Stimulated activated CD4-positive, alpha-beta T cell treated with anti-CD3 and anti-CD28 coated beads, Interleukin-4, amount 100 ng/mL, for 48 hours (primary cell): ENCODE measurements at places on chromosomes 7 and 10.

- DNase-seq = no peak
Measured at GRCh38 chr10:24722676-24723385, 856 bp downstream of the ARHGAP21 start.

- no peak for DNase-seq
Measured at GRCh38 chr10:119166118-119166500, 595 bp upstream of the SFXN4 start.

DNA sequence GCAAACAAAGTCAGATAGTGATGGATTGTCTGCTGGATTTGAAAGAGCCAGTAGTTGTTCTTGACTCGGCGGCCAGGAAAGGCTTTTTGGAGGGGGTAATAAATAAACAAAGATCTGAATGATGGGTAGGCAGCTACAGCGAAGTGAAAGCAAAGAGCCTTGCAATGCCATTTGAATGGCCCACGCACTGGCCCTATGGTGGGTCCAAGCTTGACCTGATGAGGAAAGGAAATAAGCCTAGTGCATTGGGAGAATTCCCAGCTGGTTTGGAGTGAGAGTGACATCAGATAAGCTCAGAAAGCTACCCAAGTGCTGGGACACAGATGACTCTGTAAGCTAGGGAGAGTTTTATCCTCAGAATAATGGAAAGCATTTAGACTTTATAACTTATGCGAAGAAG lies 365.2 kb downstream of the PLXDC2 start:
- no peak for DNase-seq

DNA sequence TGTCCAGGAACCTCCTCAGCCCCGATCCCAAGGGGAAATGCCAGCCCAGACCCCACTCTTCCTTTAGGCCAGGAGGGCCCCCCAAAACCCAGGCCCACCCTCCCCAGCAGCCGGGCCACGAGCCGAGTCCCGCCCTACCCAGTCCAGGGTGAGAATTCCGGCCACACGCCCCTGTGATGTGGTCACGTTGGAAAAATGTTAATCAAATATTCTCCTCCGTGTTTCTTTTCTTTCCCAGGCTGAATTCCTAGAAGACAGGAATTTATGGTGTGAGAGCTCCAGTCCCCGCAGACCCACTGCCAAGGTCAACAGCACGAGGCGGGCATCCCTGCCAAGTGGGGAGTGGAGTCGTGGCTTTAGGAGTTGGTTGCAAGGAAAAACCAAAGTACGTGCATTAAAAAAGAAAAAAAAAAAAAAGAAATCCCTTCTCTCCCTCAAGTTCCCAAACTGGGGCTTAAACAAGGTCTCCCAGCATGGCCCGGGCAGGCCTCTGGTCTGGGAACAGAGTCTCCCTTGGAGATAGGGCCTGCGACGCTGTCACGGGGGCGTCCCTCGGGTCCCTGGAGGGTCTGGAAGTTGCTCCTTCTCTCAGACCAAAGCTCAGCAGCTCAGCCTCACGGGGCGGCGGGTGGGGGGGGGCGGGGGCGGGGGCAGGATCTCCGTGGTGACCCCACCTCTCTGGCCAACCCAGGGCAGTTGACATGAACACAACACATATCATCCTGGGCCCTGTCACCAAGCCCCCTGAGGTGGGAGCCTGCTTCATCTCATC lies 28.1 kb upstream of the ELN start:
- no peak for DNase-seq

- no peak for DNase-seq
Measured at GRCh38 chr10:102616066-102616770, 28.1 kb upstream of the TRIM8 start.

- no peak for DNase-seq
Measured at GRCh38 chr7:48245751-48246472, 74.7 kb downstream of the ABCA13 start.

GRCh38 chr7:108575156-108575555 lies 5.5 kb downstream of the DNAJB9 start:
- DNase-seq = no peak

GRCh38 chr10:31978156-31978483 lies 49.5 kb upstream of the ARHGAP12 start:
- DNase-seq = no peak

DNA sequence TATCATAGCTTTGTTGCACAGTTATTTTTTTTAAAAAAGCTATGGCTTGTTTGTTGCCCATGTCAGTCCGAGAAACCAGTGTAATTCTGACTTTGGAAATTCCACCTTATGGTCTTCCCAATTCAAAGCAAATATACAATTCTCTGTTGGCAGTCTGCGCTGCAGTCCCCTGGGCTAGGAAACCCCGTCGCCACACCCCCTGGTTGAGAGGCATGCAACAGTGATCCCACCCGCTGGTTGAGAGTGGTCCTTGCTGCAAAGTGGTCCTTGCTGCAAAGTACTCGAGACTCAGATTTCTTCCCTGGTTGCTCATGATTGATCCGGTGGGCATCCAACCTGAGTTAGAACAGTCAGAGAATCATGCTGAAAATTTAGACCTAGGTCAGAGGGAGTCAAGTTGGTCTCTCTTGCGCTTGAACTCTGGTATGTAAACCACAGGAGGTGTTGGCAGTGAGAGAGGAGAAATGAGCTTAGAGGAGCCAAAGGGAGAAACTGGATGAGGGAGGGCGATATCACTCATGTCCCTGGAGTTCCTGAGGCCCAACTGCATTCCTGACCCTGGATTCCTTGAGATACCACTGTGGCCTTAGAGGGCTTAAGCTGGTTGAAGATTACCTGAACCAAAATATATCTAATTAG lies 45.0 kb upstream of the STK17A start:
- no peak for DNase-seq

DNA sequence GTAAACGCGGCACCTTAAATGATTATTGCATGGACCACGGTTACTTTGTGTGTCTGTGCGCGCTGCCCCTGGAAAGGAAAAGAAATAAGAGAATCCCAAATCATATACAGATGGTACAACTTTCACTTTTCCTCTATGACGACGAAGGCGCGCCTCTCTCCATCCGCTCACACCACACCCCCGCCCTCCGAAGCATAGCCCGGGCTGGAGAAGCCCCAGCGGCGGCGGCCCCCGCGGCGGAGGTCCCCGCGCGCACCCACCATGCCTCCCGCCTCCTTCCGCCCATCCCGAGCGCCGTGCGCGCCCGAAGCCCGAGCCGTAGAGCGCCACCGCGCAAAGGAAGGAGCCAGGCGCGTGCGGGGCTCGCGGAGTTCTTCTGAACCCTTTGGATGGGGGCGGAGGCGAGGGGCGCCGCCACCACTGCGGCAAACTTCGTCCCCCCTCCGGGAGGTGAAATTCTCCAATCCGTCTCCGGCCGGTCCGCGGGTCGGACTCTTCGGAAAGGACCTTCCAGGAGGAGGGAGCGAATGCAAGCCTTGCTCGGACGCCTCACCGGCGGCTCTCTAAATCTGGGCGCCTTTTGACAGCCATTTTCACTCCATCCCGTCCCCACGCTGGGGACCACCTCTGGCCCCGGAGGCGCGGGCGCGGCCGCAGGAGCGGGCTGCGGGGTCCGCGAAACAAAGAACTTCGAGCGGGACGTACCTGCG lies 588 bp downstream of the GLI3 start:
- no peak for DNase-seq

DNA sequence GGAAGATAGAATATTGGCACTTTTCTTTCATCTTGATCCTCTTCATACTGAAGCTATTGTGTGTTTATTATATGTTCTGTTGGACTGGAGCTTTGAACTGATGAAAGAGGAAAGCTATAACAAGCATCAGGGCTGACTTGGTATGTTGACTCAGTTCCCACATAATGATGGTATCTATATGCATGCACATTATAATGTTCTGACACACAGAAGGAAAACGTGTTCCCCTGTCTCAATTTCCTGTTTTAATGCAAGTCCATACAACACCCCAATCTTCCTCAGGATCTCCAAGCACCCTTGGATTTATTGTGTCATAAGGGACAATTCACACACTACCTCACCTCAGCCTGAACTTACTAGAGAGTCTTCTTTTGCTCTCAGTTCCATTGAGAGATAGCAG lies 8.3 kb upstream of the WASL start:
- DNase-seq = no peak

DNA sequence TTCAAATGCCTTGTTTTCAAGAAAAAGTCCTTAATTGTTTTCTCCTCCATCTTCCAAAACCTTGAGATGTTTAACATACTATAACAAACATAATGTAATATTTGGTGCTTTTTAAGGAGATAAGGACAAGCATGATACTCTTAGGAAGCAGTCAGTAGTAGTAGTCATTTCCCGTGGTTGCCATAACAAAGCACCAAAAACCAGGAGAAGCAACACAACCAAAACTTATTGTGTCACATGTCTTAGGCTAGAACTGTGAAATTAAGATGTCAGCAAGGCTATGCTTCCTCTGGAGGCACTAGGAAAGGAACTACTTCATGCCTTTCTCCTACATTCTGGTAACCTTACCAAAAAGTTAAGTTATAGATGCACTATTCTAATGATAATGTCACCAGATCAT lies 106.8 kb downstream of the MBL2 start:
- DNase-seq = no peak

DNA sequence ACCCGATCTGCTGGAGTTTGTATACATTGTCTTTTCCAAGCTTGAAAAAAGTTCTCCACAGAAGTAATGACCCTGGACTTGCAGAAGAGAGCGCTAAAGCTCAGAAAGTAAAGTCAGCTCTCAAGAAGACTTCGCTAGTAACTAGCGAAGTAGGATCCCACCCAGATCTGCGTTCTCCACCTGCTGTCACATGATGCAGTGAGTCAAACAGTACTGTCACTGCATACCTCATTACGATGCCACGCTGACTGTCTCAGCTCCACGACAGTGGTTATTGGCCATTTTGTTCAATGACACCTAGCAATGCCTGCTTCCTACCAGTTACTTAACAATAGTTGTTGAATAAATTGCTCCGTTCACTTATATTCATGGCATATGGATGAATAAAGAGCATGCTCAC lies 29.7 kb upstream of the SEC61G start:
- peak; percentile 2 for DNase-seq

DNA sequence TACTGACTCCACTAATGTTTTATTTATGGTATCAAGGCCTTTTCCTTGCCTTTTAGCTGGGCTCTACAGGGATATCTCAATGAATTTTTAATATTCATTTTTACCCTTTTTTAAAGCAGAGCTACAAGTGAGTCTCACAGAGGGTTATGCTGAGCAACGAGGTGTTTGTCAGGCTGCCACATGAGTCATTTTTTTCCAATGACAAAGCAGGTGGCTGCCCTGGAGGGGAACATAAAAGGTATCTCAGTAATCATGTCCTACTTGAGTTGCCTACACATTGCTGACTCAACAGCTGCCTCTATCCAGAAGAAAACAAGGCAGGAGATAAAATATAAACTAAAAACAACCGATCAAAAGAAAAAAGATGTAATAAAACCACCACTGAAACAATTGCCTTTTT lies 1004.9 kb upstream of the POT1 start:
- DNase-seq = no peak

GRCh38 chr7:18511351-18512140 lies 16.0 kb downstream of the HDAC9 start:
- DNase-seq = no peak

GRCh38 chr10:109275960-109276359 lies 647.4 kb downstream of the XPNPEP1 start:
- DNase-seq = no peak

GRCh38 chr7:37096341-37096740 lies 352.3 kb downstream of the ELMO1 start:
- DNase-seq = no peak

DNA sequence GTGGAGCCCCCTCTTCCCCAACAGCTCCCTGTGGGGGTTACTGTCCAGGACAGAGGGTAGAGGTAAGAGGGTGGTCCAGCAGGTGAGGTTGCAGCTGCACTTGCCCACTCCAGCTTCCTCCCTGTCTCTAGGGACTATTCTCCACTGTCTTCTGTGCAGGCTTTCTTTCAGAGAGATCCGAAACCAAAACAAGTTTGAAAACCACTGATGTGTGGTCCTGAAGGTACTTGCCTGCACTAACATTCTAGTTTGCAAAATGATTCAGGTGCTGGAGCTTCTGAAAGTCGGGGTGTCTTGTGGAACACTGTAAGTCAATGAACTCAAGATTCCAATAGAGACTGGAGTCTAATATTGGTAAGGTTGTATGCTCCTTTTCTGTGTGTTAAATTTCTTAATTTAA lies 63.1 kb downstream of the BLNK start:
- no peak for DNase-seq

- no peak for DNase-seq
Measured at GRCh38 chr7:158798741-158799140, 30.6 kb downstream of the ESYT2 start.

DNA sequence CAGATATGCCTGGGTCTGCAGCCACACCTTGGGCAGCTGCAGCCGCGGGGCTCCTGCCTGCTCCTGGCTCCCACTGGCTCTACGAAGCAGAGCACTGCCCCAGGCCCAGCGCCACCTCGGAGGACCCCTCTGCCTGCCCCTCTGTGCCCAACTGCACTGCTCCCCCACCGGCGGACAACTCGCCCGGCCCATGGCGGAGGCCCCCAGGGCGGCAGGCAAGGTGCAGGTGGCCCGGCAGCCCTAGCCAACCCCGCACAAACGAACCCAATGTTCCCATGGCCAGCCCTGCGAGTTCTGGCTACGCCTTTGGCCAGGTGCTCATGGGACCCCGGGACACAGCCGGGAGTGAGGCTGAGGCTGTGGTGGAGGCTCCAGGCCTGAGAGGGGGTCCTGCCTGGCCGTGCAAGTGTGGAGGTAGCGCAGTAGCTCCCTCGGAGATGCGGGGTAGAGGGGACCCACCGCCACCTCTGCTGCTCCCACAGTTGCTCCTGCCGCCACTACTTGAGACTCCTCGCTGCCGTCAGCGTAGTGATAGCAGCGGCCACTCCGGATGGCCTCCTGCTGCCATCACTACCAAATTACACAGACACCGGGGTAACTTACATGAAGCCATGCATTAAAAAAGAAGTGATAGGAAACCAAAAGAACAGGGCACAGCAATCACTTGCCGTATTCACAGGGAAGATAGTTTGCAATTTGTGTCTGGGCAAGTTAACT lies 97.3 kb upstream of the SP4 start:
- no peak for DNase-seq

DNA sequence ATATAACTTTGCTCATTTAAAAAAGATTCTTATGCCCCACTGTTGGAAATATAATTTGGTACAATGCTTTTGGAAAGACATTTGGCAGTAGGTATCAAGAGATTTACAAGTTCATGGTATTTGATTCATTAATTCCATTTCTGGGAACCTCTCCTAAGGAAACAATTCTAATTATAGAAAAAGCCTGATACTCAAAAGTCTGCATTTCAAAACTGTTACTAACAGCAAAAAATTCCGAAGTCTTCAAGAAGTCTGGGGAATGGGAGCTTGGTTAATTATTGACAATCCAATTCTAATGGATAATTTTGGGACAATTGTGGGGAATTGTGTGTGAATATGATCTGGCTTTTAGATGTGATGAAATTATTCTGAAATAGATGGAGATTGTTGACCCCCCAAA lies 59.6 kb downstream of the HDAC9 start:
- no peak for DNase-seq
